ENCODE measurements at places on chromosomes 16 and 17.

GRCh38 chr17:55410722-55411462 is 10.7 kb downstream of the MMD start:
- no peak overlapping the region for H3K27ac ChIP-seq
- no peaks in the 10 kb centered on the region for H3K4me1 ChIP-seq
- no peaks in the 10 kb centered on the region for H3K27me3 ChIP-seq
- no peak overlapping the region for H3K4me3 ChIP-seq
- peaks cover 82% of the 10 kb centered on the region for H3K36me3 ChIP-seq
- no peak for DNase-seq

DNA sequence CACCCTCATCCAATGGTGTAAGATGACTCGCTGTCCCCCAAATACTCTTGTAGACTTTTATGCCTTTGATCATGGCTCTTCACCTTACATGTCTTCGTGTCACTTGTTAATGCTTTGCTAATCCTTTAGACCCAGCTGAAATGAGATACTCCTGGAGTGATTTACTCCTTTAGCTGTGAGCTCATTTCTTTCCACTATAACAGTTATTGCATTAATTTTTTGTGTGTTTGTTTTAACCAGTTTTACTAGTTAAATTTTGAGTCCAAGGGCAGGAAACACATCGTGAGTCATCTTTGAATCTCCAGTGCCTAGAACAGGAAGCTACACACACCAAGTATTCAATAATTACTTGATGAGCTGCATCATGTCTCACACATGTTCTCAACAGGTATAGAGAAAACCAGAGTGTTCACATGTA is 6.5 kb upstream of the CTCF start:
- H3K4me3 ChIP-seq: no peak overlapping the region
- no peaks in the 10 kb centered on the region for H3K36me3 ChIP-seq
- H3K27me3 ChIP-seq: no peaks in the 10 kb centered on the region
- DNase-seq: peak; percentile 22

- H3K27me3 ChIP-seq: no peaks in the 10 kb centered on the region
- H3K4me1 ChIP-seq: no peaks in the 10 kb centered on the region
- DNase-seq: no peak
- 0 out of 2 replicates have a peak, but pooled peaks cover 7% of the 10 kb centered on the region for H3K36me3 ChIP-seq
- no peak overlapping the region for H3K4me3 ChIP-seq
Measured at GRCh38 chr16:81558444-81559175, 114.0 kb downstream of the CMIP start.

- H3K4me1 ChIP-seq: no peaks in the 10 kb centered on the region
- no peaks in the 10 kb centered on the region for H3K36me3 ChIP-seq
- no peak overlapping the region for H3K4me3 ChIP-seq
- H3K27me3 ChIP-seq: no peaks in the 10 kb centered on the region
Measured at GRCh38 chr16:65249768-65250167, 127.9 kb upstream of the CDH11 start.

GRCh38 chr16:87945351-87946042 is 5.7 kb upstream of the BANP start:
- no peak overlapping the region for H3K4me3 ChIP-seq
- no peak overlapping the region for H3K27ac ChIP-seq
- no peaks in the 10 kb centered on the region for H3K27me3 ChIP-seq
- no peaks in the 10 kb centered on the region for H3K36me3 ChIP-seq
- DNase-seq: no peak

DNA sequence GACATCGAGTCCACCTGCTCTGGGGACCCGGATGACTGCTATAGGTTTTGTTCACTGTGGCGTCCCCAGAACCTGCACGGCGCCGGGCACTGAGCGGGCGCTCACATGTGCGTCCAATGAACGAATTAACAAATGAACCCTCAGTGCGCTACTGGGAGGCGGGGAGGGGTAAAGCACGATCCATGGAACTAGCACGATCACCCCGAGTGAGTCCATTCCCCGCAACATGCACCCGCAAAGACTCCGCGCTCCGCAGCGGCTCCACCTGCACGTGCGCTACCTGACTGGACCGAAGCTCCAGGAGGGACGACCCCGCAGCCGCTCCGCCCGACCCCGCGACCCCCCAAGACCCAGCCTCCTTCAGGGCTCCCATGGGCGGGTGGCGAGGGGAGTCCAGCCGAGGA is 491 bp downstream of the TRAP1 start:
- no peaks in the 10 kb centered on the region for H3K27me3 ChIP-seq
- peak overlapping the region; percentile 86 for H3K4me3 ChIP-seq
- peaks cover 23% of the 10 kb centered on the region for H3K4me1 ChIP-seq
- H3K27ac ChIP-seq: peak overlapping the region; percentile 40

DNA sequence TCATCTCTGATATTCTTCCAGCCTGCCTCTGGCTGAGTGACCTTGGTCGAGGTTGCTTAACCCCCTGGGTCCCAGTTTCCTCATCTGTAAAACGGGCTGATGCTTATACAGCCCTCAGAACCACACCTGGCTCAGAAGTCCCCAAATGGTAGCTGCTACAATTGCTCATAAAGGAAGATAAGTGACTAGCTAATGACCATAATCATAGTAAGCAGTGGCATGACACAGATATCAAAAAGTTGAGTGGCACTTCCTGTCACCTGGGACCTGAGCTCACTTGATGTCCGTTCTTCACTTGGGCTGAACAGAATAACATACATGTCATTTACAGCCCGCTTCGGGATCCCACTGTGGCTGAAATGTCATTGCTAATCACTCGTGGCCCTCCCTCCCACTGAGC is 1.8 kb downstream of the MGRN1 start:
- no peak for DNase-seq
- H3K4me1 ChIP-seq: peaks cover 28% of the 10 kb centered on the region
- no peaks in the 10 kb centered on the region for H3K27me3 ChIP-seq
- peaks cover 10% of the 10 kb centered on the region for H3K36me3 ChIP-seq

DNA sequence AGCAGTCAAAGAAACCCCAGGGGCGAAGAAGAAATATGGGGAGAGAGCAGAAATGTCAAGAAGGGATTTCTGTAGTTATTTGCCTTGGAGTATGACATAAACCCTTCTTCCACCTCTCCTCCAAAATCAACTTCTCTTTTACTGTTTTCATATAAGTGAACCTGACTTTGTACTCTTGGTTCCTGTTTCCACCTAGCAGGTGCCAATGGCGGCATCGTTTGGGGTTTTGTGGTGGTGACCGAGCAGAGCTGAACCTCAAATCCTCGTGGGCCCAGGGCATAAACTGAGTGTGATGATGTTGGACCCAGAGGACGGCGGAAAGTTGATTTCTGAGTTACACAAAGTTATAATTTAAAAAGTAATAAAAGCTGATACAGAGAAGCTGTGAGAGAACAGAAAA is 39.6 kb upstream of the PSMD7 start:
- H3K27me3 ChIP-seq: no peaks in the 10 kb centered on the region
- H3K27ac ChIP-seq: no peak overlapping the region
- DNase-seq: no peak
- no peak overlapping the region for H3K4me3 ChIP-seq
- no peaks in the 10 kb centered on the region for H3K4me1 ChIP-seq

GRCh38 chr17:31494259-31495021 is 103.0 kb downstream of the RAB11FIP4 start:
- H3K4me1 ChIP-seq: no peaks in the 10 kb centered on the region
- H3K36me3 ChIP-seq: no peaks in the 10 kb centered on the region
- no peak for DNase-seq
- no peak overlapping the region for H3K27ac ChIP-seq
- peaks cover 19% of the 10 kb centered on the region for H3K27me3 ChIP-seq

DNA sequence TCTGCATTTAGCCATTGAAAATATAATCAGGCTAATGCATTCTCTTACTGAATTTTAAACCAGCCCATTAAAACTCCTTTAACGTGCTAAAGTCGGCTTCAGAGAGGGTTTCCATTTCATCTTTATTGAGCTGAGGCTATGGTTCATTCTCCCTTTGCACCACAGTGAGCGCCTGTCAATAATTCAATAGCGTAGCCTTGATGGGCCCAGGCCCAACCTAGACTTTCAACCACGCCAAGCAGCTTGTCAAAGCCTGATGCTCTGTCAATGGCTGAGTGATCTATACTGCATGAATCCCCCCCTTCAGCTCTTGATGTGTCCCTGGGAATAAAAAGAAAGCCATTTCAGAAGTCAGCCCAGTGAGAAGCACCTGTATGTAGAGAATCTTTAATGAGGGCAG is 106.0 kb downstream of the RBFOX1 start:
- no peak overlapping the region for H3K27ac ChIP-seq
- H3K4me1 ChIP-seq: no peaks in the 10 kb centered on the region
- peaks cover 3% of the 10 kb centered on the region for H3K27me3 ChIP-seq
- no peaks in the 10 kb centered on the region for H3K36me3 ChIP-seq
- no peak overlapping the region for H3K4me3 ChIP-seq

GRCh38 chr16:67157892-67158635 is 1.6 kb downstream of the TRADD start:
- H3K4me1 ChIP-seq: peaks cover 54% of the 10 kb centered on the region
- H3K27me3 ChIP-seq: no peaks in the 10 kb centered on the region
- H3K27ac ChIP-seq: no peak overlapping the region
- no peak overlapping the region for H3K4me3 ChIP-seq

DNA sequence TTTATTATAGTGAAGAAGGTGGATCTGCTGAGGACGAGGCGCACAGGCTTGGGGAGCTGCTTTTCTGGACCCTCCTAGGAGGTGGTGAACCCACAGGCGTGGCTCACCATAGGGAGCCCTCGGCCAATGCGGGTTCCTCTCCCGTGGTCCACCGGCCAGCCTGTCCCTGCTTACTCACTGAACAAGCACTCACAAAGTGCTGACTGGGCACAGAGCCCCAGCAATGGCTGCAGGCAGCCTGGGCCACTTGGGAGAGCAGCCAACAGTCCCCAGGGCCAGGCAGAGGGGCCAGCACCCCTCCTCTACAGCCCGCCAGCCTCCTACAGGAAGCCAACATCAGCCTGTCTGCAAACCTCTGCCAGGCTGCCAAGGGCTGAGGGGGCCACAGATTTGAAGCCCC is 19.1 kb upstream of the NCBP3 start:
- H3K4me1 ChIP-seq: no peaks in the 10 kb centered on the region
- H3K4me3 ChIP-seq: no peak overlapping the region
- no peaks in the 10 kb centered on the region for H3K27me3 ChIP-seq
- H3K27ac ChIP-seq: no peak overlapping the region
- H3K36me3 ChIP-seq: peaks cover 3% of the 10 kb centered on the region

DNA sequence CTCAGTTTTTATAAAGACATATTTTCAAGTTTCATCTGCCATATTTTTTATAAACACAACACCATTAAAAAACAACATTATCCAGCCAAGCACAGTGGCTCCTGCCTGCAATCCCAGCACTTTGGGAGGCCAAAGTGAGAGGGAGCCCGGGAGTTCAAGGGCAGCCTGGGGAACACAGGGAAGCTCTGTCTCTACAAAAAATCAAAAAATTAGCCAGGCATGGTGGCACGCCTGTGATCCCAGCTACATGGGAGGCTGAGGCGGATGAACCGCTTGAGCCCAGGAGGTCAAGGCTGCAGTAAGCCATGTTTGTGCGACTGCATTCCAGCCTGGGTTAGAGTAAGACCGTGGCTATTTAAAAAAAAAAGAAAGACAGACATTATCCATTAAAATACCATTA is 17.2 kb upstream of the NTAN1 start:
- H3K27ac ChIP-seq: no peak overlapping the region
- no peak overlapping the region for H3K4me3 ChIP-seq
- H3K4me1 ChIP-seq: no peaks in the 10 kb centered on the region
- no peak for DNase-seq
- peaks cover 61% of the 10 kb centered on the region for H3K36me3 ChIP-seq

- H3K27me3 ChIP-seq: no peaks in the 10 kb centered on the region
- DNase-seq: no peak
- H3K27ac ChIP-seq: no peak overlapping the region
- H3K36me3 ChIP-seq: no peaks in the 10 kb centered on the region
Measured at GRCh38 chr17:29855686-29856085, 74.3 kb downstream of the SSH2 start.

DNA sequence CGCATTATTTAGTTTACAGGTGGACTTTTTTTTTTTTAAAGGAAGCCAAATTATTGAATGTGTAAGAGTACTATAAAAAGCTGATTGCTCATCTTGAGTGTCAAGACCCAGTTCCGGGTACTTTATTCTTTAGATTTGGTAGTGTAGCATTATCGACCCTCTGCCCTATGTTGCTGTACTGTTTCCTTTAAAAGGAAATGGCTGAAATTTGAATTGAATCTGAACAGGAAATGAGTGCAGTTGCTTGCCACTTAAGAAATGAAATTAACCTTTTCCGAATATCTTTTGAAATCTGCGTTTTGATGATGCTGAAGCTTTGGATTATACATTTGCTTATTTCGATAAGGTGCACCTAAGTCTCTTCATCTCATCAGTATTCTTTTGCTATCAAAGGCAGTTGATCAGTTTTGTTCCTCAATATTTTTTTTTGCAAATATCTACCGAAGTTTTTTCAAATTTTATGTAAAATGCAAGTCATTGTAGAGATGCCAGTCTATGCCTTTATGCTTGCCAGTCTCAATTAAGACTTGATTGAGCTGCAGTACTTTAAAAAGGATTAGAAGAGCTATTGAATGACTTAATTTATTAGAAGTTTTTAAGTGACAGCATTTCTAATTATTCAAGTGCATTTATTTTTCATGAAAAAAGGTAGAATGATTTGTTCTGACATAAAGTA is 1.8 kb downstream of the GGNBP2 start:
- peaks cover 50% of the 10 kb centered on the region for H3K4me1 ChIP-seq
- H3K27me3 ChIP-seq: no peaks in the 10 kb centered on the region
- H3K27ac ChIP-seq: peak overlapping the region; percentile 79
- peaks cover 43% of the 10 kb centered on the region for H3K36me3 ChIP-seq
- peak overlapping the region; percentile 77 for H3K4me3 ChIP-seq

GRCh38 chr17:58331815-58332777 is 3.5 kb upstream of the TSPOAP1 start:
- peak overlapping the region; percentile 96 for H3K4me3 ChIP-seq
- H3K27ac ChIP-seq: peak overlapping the region; percentile 100
- peaks cover 34% of the 10 kb centered on the region for H3K36me3 ChIP-seq
- H3K4me1 ChIP-seq: peaks cover 71% of the 10 kb centered on the region
- H3K27me3 ChIP-seq: no peaks in the 10 kb centered on the region

DNA sequence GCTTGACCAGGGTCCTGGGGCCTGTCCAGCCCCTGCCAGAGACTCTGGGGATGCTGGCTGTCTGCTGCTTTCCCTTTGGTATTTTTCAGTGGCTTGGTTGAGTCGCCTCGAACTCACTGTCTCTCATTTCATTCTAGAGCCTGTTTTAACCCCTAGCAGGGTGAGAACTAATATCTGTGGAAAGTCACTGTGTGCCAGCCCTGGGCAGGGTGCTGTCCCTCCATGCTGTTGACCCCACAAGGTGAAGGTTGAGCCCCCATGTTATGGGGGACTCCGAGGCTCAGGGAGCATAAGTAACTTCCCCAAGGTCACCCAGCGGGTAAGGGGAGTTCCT is 33.0 kb downstream of the DCAKD start:
- DNase-seq: no peak
- H3K27ac ChIP-seq: peak overlapping the region; percentile 33
- peaks cover 5% of the 10 kb centered on the region for H3K27me3 ChIP-seq
- peak overlapping the region; percentile 21 for H3K4me3 ChIP-seq

- DNase-seq: peak; percentile 72
- H3K4me3 ChIP-seq: no peak overlapping the region
- peak overlapping the region; percentile 60 for H3K27ac ChIP-seq
- no peaks in the 10 kb centered on the region for H3K36me3 ChIP-seq
Measured at GRCh38 chr16:88479793-88480760, 27.0 kb downstream of the ZFPM1 start.

GRCh38 chr16:75787440-75787839 is 61.1 kb upstream of the CPHXL start:
- no peak overlapping the region for H3K4me3 ChIP-seq
- H3K27ac ChIP-seq: no peak overlapping the region
- H3K36me3 ChIP-seq: no peaks in the 10 kb centered on the region
- H3K27me3 ChIP-seq: no peaks in the 10 kb centered on the region
- DNase-seq: no peak

- no peak for DNase-seq
- H3K4me3 ChIP-seq: no peak overlapping the region
- H3K27ac ChIP-seq: no peak overlapping the region
- H3K36me3 ChIP-seq: peaks cover 5% of the 10 kb centered on the region
- peaks cover 27% of the 10 kb centered on the region for H3K27me3 ChIP-seq
Measured at GRCh38 chr17:81003711-81004475, 12.3 kb downstream of the CHMP6 start.

Data from DND-41 (cell line).